ENCODE measurements at places on chromosomes 1 and 21.

DNA sequence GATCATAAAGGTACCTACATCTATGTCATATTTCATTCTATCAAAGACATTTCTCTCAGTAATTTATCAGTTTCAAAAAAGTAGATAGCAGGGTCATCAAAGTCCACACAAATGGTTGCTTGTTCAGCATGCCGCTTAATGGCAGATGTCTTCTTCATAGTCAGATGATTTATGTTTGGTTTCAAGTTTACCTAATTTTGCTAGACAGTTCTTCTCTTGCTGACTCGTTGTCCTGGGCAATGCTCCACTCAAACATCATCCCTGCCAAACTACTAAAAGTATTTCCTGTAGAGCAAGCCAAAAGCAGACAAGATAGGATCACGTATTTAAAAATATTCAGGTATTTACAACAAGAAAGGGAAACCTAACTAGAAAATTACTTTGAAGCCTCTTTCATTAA, 13.6 kb downstream of the NUP210L start:
- no peak for DNase-seq

- peak; percentile 86 for DNase-seq
Observed at GRCh38 chr1:6148497-6149241, 31.5 kb downstream of the CHD5 start.

- DNase-seq = no peak
Observed at GRCh38 chr1:228803421-228803820, 68.1 kb downstream of the RHOU start.

GRCh38 chr1:146029117-146029516, 7.6 kb upstream of the HJV start:
- DNase-seq = no peak

DNA sequence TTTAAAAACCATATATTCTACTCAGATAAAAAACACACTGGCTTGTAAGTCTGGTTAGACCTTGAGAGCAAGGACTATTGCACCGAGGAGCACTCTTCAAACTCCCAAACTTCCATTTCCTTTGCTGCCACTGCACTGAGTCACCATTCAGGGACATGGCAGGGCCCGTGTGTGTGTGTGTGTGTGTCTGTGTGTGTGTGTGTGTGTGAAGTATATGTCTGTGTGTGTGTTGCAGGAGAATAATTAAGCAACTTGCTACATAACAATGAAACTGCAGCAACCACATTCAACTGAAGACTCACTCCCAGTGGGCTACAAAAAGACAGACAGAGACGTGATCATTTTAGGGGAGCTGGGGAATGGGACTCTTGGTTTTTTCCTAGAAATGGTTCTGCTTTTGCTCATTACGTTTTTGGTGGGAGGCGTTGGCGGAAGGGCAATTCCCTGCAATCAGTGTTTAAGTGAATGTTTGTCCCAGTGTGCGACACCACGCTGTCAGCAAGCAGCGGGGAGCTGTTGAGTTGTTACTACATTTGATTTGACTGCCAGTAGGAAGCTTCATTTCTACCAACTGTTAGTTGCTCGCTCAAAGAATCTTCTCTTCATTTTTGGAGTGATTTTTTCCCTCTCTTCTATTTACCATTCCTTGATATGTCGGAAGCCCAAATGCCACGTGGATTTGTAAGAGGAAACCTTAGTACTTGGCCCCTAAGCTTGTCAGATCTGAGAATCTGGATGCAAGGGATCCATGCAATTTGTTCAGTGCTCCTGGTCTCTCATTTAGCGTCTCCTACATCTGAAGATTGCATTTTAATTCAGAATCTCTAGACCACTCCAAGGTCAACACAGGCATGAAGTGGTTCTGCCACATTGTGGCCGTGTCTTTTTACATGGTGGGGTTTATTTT, 36.1 kb downstream of the ESRRG start:
- DNase-seq = no peak
